Osteocyte (in vitro differentiated cells): ENCODE measurements at places on chromosomes 13 and 19. TPM values are rescaled to one million over a fixed set of nuclear protein-coding genes. Genes with fewer than 3 reads are reported as not detected.

DNA sequence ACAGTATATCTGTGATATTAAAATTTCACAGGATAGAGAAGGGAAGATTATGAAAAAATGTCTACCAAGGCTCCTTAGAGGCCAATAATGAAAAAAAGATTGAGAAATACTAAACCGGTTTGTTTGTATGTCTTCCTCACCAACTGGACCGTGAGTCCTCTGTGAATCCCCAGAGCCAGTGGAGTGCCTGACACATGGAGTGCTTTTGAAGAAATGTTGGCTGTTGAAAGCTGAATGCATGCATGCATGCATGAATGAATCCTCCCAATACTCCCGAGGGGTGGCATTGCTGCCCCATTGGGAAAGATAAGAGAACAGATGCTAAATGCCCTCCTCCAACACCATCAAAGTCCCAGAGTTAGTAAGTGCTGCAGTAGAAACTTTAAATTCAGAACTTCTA is 152.7 kb upstream of the SERP2 start:
- DNase-seq: no peak

DNA sequence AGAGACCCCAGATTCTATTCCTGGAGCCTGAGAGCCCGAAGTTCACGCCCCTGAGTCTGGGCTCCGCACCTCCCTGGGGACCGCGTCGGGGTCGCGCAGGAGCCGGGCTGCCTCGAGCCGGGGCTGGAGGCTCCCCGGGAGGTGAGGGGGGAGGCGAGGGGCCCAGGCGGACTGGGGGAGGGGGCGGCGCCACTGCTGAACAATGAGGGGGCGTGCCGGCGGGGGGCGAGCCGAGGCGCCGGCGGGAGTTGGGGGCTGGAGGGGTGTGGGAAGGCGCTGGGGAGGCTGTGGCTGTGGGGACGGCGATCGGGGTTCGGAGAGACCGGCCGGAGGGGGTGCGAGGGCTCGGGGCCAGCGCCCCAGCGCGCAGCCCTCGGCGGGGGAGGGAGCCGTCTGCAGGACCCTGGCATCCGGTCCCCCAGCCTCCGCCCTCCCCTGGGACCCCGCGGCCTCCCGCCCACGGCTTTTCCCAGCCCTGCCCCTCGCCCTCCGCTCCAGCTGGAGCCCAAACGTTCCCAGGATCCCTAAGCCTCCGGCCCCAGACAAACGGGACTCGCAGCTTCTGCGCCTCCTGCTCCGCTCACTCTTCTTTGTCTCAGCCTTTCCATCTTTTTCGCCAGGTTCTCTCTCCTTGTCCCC is 922 bp downstream of the PLEKHG2 start:
- no peak for DNase-seq

- DNase-seq: no peak
These were observed 654 bp downstream of the ZNF579 start for GRCh38 chr19:55579766-55580621.

DNA sequence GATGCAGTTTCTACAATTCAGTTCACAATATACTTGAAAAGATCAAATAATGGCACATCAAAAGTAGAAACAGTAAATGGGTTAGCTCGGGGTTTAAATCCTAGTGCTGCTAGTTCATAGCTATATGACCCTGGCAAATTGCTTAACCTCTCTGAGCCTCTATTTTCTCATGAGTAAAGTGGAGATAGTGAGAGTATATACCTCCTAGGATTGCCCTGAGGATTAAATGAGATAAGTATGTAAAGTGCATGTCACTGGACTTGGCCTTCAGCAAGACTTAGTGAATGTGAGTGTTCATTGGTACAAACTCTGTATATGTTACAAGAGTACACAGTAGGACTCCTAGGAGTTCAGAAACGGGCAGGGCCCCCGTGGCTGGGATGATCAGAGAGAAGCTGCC is 248.3 kb downstream of the DLEU7 start:
- no peak for DNase-seq

GRCh38 chr13:75669706-75670105 is 33.6 kb downstream of the LMO7 start:
- no peak for DNase-seq

GGACT gene
- 7.1 and 10.4 TPM in 2 replicates for total RNA-seq

PSG11 gene
- total RNA-seq: not detected in 2 replicates

RASGRP4 gene
- not detected in 2 replicates for total RNA-seq

PSG3 gene
- total RNA-seq: not detected in 2 replicates
